Brain (organoid and tissue), 16 donors: ENCODE measurements at places on chromosomes 4 and X.

GRCh38 chr4:72666910-72667309 lies 97.9 kb upstream of the ADAMTS3 start:
- DNase-seq, result no peak

DNA sequence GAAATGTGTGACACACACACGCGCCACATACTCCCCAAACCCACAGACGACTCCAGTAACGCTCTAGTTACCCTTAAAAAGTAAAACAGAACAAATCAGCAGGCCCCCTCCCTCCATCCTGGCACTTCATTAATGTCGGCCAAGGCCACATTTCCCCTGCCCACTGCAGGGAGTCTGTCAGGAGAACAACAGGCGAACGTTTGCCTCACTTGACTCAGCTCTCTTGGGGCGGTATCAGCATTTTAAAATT lies 671 bp upstream of the FHIP1A start:
- DNase-seq, result no peak

GRCh38 chrX:27276751-27277150 lies 186.4 kb downstream of the PPP4R3C start:
- DNase-seq, result no peak

- peak; percentile 85 for DNase-seq
These were observed 63.7 kb downstream of the STK32B start for GRCh38 chr4:5114950-5115349.

DNA sequence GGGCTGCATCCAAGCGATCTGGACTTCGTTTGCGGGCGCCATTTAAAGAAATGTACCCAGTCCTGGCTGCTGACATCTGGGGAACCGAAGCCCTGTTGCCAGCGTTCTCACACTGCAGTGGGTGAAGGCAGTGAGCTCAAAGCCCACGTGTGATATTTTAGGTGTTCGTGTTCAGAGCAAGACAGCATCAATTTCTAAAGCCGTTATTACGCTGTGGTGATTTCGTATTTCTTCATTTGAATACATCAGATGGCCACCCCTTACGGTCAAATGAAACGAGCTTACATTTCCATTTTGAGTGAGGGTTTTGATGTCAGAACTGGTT lies 376 bp upstream of the C4orf36 start:
- no peak for DNase-seq

- peak; percentile 41 for DNase-seq
These were observed 32.3 kb downstream of the HDAC8 start for GRCh38 chrX:72540318-72540717.

DNA sequence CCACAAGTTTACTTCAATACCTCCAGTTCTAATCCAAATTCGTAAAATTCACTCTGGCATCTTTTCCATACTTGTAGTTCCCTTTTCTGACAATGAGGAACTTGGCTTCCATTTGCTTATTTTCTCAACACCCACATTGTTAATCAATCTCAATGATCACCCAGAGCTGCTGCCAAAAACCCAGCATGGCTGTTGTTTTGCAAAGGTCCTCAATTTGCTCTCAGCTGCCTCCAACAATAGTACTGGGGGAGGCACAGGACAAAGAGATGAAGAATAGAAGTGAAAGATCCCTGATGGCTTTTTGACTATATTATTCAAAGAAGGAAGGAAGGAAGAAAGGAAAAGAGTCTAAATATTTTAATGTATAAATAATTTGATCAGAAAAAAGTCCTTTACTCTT lies 847.8 kb downstream of the RAPGEF2 start:
- DNase-seq, result no peak

DNA sequence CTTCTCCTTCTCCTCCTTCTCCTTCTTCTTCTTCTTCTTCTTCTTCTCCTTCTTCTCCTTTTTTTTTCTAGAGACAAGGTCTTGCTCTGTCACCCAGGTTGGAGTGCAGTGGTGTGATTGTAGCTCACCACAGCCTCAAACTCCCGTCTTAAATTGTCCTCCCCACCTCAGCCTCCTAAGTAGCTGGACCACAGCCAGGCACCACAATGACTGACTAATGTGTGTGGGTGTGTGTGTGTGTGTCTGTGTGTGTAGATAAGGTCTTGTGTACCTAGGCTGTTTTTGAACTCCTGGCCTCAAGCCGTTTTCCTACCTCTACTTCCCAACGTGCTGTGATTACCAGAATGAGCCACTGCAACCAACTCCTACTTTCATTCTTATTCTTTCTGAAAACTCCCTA lies 390.9 kb downstream of the ADAM29 start:
- DNase-seq, result no peak

DNA sequence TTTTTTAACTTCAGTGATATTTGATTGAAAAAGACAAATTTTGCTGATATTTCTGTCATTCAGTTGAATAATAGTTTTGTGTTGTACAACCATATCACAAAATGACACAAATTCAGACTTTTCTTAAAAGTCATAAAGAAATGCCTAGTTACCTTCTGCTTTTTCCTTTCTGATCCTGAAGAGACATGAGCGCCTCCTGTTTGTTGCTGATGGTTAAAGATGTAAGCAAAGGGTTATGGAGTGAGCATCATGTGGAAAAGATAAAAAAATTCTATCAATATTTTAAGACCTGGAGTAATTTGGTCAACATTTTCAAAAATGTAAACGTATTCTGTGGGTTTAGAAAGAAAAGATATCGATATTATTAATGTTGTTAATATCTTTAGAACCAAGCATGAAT lies 669.9 kb upstream of the NR3C2 start:
- DNase-seq, result no peak

DNA sequence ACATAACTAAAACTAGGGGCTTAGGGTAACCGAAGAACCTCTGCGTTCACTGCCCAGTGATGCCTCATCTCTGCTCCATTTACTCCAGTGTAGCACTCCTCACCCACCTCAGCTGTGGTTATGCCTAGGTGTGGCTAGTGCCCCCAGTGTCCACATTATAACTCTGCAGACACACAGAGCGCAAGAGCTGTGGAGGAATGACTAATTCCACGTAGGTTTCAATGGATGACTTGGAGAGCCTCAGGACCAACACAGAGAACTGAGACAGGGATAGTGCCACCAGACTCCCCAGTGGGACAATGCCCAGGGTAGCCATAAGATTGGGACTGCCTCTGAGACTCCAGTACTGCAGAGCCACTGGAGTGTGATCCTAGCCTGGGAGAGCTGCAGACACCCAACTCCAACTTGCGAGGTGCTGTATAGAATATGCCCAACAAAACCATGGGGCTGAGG lies 542.4 kb upstream of the DIPK2B start:
- no peak for DNase-seq

DNA sequence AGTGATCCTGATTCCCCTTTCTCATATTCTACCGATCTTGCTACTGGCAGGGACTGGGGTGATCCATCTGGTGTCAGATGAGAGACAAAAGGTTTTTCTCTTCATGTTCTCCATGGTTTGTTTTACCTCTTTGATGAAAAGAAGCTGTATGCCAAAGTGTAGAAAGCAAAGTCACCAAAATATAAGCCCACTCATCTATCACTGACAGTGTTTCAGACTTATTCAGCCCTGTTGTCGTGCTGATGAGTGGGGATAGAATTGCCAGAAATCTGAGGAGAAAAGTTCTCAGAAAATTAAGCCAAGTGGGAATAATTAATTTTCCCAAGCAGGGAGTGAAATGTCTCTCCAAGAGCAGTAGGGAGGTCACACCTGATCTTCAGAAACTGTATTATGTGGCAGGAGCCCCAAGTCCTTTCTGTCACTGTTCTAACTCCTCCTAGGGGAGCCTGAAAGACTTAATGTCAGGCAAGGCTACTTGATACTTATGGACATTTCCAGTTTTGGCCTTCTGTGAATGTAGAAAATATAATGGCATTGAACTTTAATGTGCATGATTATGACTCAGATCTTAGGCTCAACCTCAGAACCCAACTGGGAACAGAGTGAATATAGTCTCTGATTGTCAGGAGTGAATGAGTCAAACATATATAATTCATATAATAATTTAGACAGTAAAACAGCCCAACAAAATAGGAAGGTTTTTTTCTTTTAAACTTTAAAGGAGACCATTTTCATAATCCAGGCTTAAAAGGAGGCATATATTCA lies 298.1 kb downstream of the ANKRD50 start:
- no peak for DNase-seq

- no peak for DNase-seq
These were observed 70.8 kb downstream of the ARX start for GRCh38 chrX:24945009-24945408.

DNA sequence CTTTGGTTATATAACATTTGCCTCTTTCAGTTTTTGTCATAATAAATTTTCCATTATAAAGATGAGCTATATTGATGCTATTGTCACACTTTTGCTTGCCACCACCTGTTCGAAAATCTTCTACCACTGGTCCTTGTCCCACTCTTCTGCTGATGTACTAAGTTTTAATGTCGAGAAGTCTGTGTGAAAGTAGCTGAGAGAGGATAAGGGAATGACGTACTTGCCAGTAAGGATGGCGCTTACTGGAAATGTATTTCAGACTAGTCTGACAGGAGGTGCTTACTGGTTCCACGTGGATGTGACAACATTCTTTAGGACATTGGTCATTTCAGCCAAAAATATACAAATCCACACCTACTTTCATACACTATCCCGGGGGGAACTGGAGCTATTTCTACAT lies 132.7 kb upstream of the NR3C2 start:
- DNase-seq, result no peak

- DNase-seq, result no peak
These were observed 122.1 kb downstream of the AFF1 start for GRCh38 chr4:87056881-87057280.

GRCh38 chrX:69318651-69319340 lies 153.5 kb upstream of the PJA1 start:
- no peak for DNase-seq
